GM06990 (cell line): ENCODE measurements at places on chromosomes 12 and 14.

DNA sequence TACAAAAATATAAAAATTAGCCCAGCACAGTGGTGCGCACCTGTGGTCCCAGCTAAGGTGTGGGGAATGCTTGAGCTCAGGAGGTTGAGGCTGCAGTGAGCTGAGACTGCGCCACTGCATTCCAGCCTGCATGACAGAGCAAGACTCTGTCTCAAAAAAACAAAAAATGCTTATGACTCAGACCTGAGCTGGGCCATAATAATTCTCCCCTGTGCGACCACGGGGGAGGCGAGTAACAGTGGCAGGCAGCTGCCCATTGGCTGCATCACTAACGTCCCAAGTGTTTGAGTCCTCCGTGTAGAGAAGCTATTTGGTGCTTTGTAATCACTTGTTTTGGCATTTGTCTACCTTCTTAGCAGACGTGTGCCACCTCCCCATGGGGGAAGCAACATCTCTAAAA lies 24.9 kb downstream of the PSMC1 start:
- no peak for DNase-seq

DNA sequence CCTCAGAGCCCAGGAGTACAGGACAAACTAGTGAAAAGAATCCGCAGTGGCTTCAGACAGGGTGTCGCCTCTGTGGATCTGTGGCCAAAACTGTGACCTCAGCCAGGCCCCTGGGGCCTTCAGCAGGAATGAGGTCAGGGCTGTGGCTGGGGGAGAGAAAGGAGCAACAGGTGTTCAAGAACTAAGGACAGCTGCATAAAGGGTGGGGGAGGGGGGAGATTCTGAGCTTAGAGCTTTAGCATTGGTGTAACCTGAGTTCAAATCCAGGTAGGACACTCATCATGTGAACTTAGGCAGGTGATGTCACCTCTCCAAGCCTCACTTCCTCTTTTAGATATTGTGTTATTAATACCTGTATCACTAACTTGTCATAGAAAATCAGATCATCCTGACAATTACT lies 40.9 kb upstream of the CORO1C start:
- DNase-seq: peak; percentile 73

DNA sequence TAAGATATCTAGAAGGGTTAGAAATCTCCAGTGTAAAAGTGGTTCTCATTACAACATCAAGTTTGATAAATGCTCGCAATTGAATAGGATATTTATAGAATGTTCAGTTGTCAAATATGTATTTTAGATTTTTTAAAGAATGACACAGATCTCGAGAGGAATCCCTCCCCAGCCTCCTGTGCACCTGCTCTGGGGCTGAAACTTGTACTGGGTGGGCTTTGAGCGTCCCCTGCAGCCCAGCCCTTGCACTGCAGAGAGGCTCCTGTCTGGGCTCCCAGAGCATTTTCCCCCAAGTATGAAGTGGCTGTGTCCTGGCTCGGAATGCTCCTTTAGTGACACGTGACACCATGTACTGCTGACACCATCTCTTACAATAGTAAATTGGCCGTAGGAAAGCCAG lies 499.6 kb downstream of the TMEM121 start:
- DNase-seq: no peak

DNA sequence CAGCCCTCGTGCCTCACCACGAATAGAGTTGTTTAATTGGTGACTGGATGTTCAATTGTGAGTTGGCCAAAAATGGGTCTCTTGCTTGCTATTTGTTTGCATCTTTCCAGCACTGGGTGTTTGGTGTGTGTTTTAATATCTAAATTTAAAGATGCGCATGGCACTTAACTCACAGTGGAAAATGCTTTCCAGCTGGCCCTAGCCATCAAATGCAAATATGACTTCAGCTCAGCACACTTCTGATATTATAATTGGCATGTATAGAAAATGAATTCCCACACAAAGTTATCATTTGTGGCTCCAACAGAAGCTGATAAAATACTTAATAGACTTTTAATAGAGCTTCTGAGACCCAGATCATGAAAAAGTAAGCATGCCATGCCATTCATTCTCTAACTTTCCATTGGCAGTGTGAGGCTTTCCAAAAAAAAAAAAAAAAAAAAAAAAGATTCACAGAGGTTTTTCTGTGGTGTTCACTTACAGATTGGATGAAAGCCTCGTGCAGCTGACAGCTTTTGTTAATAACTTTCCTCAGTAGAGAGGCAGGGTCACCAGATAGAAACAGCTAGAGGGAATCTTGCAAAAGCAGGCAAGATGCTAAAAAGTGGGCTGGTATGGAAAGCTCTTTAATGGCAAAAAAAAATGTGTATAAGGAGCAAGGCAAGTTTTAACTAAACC lies 425.2 kb downstream of the GALC start:
- DNase-seq: no peak

- no peak for DNase-seq
Observed at GRCh38 chr12:75581515-75581914, 70.1 kb upstream of the KRR1 start.

- no peak for DNase-seq
Observed at GRCh38 chr12:78155546-78155945, 324.9 kb downstream of the NAV3 start.
